Osteoblast (primary cell): ENCODE measurements at places on chromosomes 12 and 14. TPM values are rescaled to one million over a fixed set of nuclear protein-coding genes. Genes with fewer than 3 reads are reported as not detected.

Gene ADAMTS20
- under 0.01 TPM in 1 of 2 replicates, not detected in the other for total RNA-seq

Gene FAIM2
- total RNA-seq = 0.88 and 1.4 TPM in 2 replicates

Gene KRT6B
- total RNA-seq = not detected in 2 replicates

Gene MED13L
- total RNA-seq = 359 and 476 TPM in 2 replicates

Gene AQP2
- not detected in 2 replicates for total RNA-seq

Gene PMCH
- not detected in 2 replicates for total RNA-seq

Gene GMPR2
- total RNA-seq = 70.7 and 86.5 TPM in 2 replicates

Gene ASIC1
- total RNA-seq = 0.72 and 0.88 TPM in 2 replicates

Gene KCNK10
- under 0.01 TPM in 2 replicates for total RNA-seq

Gene PRKAB1
- 16.6 and 25.3 TPM in 2 replicates for total RNA-seq

Gene NELL2
- total RNA-seq = not detected in 2 replicates

Gene CD4
- 10.9 and 15.0 TPM in 2 replicates for total RNA-seq

Gene ZDHHC17
- 42.0 and 50.4 TPM in 2 replicates for total RNA-seq

Gene WDR89
- 8.3 and 10.5 TPM in 2 replicates for total RNA-seq

Gene CCDC77
- 9.0 and 10.6 TPM in 2 replicates for total RNA-seq

Gene CCDC38
- total RNA-seq = under 0.01 TPM in 2 replicates

Gene CFAP251
- 4.3 and 7.4 TPM in 2 replicates for total RNA-seq

Gene P2RX2
- not detected in 2 replicates for total RNA-seq

Gene CMA1
- total RNA-seq = not detected in 2 replicates

Gene CMKLR1
- 6.8 and 9.8 TPM in 2 replicates for total RNA-seq

Gene MYL6B
- 49.8 and 53.9 TPM in 2 replicates for total RNA-seq

Gene SLC15A4
- total RNA-seq = 46.6 and 52.5 TPM in 2 replicates

Gene MSRB3
- total RNA-seq = 72.4 and 81.0 TPM in 2 replicates

Gene AGAP2
- 0.29 and 0.72 TPM in 2 replicates for total RNA-seq

Gene ATF1
- 24.2 and 29.0 TPM in 2 replicates for total RNA-seq

Gene TAMALIN
- total RNA-seq = 4.7 and 6.5 TPM in 2 replicates

Gene PSMC6
- total RNA-seq = 78.5 and 85.2 TPM in 2 replicates

Gene SLC5A8
- total RNA-seq = not detected in 2 replicates

Gene E2F7
- total RNA-seq = 13.4 and 16.5 TPM in 2 replicates

Gene CACNA2D4
- total RNA-seq = 0.72 and 0.88 TPM in 2 replicates

Gene CACNA1C
- 19.2 and 22.4 TPM in 2 replicates for total RNA-seq

Gene KCNMB4
- under 0.01 TPM in 2 replicates for total RNA-seq

Gene KDM5A
- total RNA-seq = 62.8 and 75.3 TPM in 2 replicates

Gene AQP6
- total RNA-seq = not detected in 2 replicates

Gene PRH2
- total RNA-seq = 0.36 TPM in 1 of 2 replicates, not detected in the other

Gene AMN
- total RNA-seq = under 0.01 and 0.29 TPM in 2 replicates

Gene LRP10
- total RNA-seq = 147 and 164 TPM in 2 replicates

Gene LMNTD1
- total RNA-seq = not detected in 2 replicates

Gene TAS2R8
- total RNA-seq = under 0.01 and 0.36 TPM in 2 replicates

Gene COX8C
- total RNA-seq = not detected in 2 replicates

Gene MYF6
- total RNA-seq = not detected in 2 replicates

Gene VDR
- 30.4 and 32.2 TPM in 2 replicates for total RNA-seq

Gene SLIRP
- total RNA-seq = 61.3 and 81.4 TPM in 2 replicates

Gene FNTB
- total RNA-seq = 12.7 and 18.9 TPM in 2 replicates

Gene SLC25A21
- total RNA-seq = 0.29 and 0.72 TPM in 2 replicates

Gene CLEC6A
- total RNA-seq = not detected in 2 replicates

Gene CCDC197
- total RNA-seq = not detected in 2 replicates

Gene BRF1
- total RNA-seq = 33.6 and 34.4 TPM in 2 replicates

Gene GLIPR1
- 83.2 and 89.3 TPM in 2 replicates for total RNA-seq

Gene ACOT4
- total RNA-seq = 1.8 and 2.5 TPM in 2 replicates
